ENCODE measurements at places on chromosomes 7 and 10. TPM values are rescaled to one million over a fixed set of nuclear protein-coding genes. Genes with fewer than 3 reads are reported as not detected.

DNA sequence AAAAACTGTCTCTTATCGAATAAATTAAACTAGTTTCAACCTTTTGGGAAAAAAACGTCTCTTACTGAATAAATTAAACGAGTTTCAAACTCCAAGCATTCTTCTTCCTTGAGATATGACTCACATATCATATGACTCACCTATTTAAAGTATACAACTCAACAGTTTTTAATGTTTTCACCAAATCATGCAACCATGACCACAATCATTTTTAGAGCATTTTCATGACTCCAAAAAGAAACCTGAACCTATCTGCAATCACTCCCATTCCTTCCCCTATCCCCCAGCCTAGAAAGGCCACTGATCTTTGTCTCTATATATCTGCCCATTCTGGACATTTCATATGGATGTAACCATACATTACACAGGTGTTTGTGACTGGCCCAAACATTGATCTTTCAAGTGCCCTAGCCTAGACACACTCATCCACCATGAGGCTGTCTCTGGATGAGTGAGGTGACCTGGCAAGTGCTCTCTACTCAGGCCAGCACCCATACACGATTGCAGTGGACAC, 115.3 kb downstream of the PIP4K2A start:
- DNase-seq = no peak

GRCh38 chr10:72616716-72617115, 9.2 kb downstream of the MICU1 start:
- no peak for DNase-seq

DNA sequence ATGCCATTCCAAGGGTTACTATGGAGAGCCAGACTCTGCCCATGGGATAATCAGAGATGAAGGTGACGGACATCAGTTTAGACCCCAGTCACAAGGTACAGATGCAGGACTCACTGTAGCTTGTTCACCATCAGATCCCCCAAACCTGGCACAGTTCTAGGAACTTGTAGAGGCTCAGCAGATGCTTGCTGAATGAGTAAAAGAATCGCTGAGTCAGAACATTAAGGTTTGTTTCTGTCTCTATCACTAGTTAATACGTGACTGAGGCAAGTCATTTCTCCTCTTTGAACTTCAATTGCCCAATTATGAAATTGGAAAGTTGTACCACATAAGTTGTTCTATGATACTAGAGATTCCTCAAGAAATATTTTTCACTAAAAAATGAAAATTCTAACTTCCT, 65.1 kb downstream of the PPP1R3C start:
- DNase-seq = no peak

- DNase-seq = no peak
Observed at GRCh38 chr10:132265890-132266496, 41.8 kb downstream of the STK32C start.

DNA sequence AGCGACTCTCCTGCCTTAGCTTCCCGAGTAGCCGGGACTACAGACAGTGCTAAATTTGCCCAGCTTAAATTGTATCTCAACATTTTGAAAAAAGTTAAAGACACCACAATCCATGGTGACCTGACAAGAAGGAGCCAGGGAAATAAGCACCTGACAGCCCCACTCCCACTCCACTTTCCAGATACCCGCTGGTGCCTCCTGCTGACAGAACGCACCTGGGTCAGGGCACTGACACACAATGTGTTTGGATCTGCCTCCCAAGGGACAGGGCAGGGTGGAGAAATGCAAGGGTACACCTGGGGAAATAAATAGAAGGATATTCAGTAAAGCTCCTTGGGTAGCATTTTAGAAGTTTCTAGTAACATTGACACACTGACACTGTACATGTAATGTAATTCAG, 58.9 kb upstream of the OPN4 start:
- no peak for DNase-seq

Gene MKX
- total RNA-seq = not detected

- DNase-seq = no peak
Observed at GRCh38 chr7:34488766-34489165, 169.3 kb upstream of the NPSR1 start.

DNA sequence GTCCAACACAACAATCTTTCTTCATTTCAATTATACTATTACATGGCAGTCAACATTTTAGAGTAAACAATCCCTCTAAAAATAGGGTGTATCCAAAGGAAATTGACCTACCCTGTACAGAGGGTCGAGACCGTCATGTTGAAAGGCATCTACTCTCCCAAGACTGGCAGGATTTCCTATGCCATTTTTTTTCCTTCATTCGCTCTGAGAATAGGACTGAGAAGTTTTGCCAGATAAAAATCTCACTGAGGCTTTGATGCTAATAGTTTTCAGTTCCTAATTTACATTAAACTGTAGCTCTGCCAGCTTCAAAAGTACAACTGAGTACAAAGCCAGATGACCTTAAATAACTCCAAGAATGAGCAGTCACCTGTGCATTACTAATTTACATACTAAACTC, 84.5 kb upstream of the SEMA3C start:
- peak; percentile 56 for DNase-seq

- DNase-seq = no peak
Observed at GRCh38 chr10:96422525-96422924, 63.7 kb upstream of the OPALIN start.

Measured in G401 (cell line).